GM04504 (cell line): ENCODE measurements at places on chromosomes 4 and X.
A peak's percentile ranks its signal among the peaks of the same experiment; 100 is the strongest.

DNA sequence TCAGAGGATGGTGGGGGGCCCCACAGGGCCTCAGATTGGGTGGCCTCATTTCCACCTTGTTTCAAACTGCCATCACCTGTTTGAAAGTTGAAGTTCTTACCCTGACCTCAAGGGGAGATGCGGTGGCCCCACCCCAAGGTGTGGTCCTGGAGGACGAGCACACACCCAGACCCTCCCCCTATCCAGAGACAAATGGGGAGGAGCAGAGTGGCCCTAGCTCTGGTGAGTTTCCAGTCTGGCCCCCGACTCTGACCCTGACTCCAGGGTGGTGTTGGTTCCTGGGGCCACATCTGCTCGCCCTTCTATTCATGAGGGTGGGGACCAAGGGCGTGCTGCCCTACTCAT, 36.3 kb upstream of the ADRA2C start:
- no peak for DNase-seq

DNA sequence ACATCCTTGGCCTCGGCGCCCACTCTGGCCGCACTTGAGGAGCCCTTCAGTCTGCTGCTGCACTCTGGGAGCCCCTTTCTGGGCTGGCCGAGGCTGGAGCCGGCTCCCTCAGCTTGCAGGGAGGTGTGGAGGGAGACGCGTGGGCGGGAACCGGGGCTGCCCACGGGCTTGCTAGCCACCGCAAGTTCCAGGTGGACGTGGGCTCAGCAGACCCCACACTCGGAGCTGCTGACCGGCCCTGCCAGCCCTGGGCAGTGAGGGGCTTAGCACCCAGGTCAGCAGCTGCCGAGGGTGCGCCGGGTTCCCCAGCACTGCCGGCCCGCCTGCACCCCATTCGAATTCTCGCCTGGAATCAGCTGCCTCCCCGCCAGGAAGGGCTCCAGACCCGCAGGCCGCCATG, 1892.3 kb upstream of the PCDH7 start:
- DNase-seq, result no peak

- no peak for DNase-seq
Measured at GRCh38 chrX:14798805-14799397, 74.0 kb downstream of the FANCB start.

GRCh38 chrX:7372825-7373525, 225.0 kb upstream of the PUDP start:
- DNase-seq, result peak; percentile 28

GRCh38 chr4:38612646-38613414, 51.2 kb upstream of the KLF3 start:
- no peak for DNase-seq

- DNase-seq, result no peak
Measured at GRCh38 chr4:47031751-47032404, 511 bp downstream of the GABRB1 start.

DNA sequence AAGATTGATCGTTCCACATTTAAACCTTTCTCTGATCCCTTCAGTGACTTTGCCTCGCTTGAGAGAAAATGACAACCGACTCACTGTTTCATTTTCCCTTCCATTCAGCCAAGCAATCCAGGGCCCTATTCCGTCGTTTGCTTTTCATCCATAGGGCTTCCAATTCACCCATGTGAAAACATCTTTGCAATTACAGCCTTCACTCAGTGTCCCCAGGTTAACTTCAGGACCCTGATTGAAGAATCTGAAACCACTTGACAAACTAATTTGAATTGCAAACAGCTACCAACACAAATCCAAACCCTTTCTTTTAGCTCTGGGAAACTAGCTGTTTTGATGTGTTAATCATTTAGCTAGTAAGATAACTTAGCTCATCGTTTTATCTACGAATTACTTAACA, 120.2 kb upstream of the FAM9C start:
- no peak for DNase-seq

- DNase-seq, result no peak
Measured at GRCh38 chr4:148962539-148963290, 520.5 kb upstream of the NR3C2 start.

GRCh38 chr4:176761872-176762271, 30.9 kb downstream of the VEGFC start:
- DNase-seq, result no peak

GRCh38 chr4:147461161-147461560, 19.7 kb upstream of the EDNRA start:
- DNase-seq, result no peak

GRCh38 chr4:140955641-140956040, 177.6 kb downstream of the RNF150 start:
- DNase-seq, result no peak

DNA sequence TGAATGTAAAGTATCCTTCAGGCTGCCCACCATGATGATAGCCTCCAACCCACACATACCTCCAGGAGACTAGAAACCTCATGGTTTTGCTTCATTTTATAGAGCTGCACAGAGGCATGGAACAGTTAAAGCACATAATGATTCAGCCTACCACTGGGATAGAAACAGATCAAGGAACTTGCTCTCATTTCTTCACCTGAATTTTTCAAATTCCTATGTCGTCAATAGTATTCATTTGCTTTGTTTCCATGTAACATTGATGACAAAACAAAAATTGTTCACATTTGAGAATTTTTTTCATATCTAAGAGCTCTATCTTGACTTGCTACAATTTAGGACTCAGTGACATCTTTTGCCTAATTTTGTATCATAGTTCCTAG, 51.5 kb upstream of the ATOH1 start:
- DNase-seq, result no peak

DNA sequence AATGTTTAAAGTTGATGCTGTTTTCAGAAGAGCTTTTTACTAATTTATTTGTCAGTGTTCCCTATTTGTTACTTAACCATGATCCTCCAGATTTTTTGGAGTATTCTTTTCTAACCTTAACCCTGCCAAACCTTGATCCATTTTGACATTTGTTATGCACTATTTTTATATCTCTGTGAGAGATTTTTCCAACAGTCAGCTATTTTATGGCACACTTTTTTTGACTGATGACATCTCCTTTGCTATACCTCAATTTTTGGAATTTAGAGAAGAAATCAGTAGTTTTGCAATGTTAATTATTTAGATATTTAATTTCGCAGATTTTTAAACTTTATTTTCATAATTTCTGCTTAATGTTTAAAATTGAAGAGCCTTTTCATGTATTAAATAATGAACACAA, 66.0 kb downstream of the CPEB2 start:
- no peak for DNase-seq

GRCh38 chr4:132958457-132959263, 190.4 kb upstream of the PCDH10 start:
- DNase-seq, result no peak

GRCh38 chr4:181971973-181972372, 271.2 kb upstream of the TENM3 start:
- peak; percentile 44 for DNase-seq

DNA sequence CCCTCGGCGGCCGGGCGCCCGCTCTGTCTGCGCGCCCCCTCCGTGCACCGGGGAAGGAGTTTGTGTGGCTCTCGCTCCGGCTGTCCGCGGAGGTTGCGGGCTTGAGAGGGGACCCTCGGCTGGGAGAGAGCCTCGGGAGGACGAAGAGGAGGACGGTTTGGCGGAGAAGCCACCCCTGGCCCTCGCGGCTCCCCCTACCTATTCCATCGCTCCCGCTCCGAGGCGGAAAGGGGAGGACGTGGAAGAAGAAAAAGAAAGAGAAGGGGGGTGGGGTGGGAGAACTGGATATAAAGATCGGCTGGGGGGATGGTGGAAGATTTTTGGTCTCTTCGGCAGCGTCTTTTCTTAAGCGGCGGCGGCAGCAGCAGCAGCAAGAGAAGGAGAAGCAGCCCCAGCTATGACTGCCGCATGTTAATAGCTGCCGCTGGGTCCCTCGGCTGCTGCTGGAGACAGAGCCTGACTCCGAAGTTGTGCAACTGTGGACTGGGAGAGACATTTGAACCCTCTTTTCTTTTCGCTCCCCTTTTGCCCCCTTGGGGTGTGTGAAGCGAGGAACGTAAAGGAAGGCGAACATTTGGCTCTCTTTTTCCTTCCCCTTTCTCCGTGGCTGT, 895 bp downstream of the ADGRL3 start:
- no peak for DNase-seq

DNA sequence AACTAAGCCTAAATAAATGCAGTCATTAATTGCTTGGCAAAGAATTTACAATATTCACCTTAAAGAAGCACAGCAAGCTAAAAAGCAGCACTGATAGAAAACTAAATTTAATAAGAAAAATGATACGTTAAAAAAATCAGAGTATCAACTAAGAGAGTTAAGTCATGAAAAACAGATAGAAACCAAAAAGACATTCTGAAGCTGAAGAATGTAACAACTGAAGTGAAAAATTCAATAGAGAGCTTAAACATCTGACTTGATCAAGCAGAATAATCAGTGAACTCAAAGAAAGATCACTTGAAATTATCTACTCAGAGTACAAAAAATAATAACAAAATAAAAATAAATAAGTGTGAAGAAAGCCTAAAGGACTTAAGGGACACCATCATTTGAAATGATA, 588.0 kb upstream of the HS3ST1 start:
- no peak for DNase-seq

GRCh38 chr4:164462471-164462870, 291.5 kb upstream of the SMIM31 start:
- DNase-seq, result no peak

GRCh38 chr4:88818631-88819470, 121.2 kb upstream of the NAP1L5 start:
- DNase-seq, result no peak

- no peak for DNase-seq
Measured at GRCh38 chr4:105179539-105180401, 33.1 kb downstream of the TET2 start.

DNA sequence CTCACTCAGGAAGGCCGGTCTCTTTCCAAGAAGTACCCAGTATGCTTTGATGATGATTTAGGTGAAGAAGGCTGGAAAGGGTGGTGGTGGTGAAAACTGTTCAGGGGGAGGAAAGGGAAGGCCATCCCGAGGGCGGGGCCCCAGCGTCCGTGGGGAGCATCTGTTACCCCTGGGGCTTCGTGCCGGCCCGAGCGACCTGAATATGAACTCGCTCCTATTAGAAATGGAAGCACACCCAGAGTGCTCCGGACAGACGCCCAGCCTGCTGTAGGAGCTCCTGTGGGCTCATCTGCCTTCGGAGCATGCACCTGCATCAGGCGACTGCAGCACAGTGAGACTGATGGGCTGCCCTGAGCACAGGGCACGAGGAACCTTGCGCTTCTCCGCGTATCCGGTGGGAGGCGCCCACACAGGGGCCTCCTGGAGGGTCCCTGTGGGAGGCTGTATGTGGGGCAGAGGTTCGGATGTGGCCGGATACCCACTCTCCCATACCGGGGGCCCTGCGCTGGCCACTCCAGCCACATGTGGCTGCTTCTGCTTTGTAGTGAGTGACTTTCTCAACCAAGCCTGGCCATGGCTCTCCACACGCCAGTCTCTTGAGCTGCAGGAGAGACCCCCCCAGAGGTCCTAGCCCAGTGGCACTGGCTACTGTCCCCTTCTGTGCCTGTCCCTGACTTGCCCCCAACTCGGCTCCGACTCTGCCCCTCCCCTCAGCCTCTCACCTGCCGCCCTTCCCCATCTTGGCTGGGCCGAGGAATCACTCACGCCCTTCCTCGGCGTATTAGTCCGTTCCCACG, 36.7 kb downstream of the FGFRL1 start:
- no peak for DNase-seq

GRCh38 chrX:100976211-100976610, 6.7 kb downstream of the ARL13A start:
- DNase-seq, result no peak

DNA sequence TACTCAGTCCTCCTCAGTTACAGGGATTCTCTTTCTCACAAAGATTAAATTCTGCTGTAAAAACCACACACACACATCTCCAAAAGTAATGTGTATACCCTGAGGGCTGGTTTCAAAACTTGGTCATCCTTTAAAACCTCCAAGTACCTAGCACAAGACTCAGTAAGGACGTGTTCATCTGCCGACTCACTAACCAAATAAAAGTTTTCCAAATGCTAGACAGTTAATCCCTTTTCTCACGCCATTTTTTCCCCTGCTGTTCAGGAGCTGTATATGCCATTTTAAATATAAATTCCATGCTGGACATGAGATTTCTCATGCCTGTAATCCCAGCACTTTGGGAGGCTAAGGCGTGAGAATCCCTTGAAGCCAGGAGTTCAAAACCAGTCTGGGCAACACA, 3.9 kb upstream of the SAT1 start:
- no peak for DNase-seq

DNA sequence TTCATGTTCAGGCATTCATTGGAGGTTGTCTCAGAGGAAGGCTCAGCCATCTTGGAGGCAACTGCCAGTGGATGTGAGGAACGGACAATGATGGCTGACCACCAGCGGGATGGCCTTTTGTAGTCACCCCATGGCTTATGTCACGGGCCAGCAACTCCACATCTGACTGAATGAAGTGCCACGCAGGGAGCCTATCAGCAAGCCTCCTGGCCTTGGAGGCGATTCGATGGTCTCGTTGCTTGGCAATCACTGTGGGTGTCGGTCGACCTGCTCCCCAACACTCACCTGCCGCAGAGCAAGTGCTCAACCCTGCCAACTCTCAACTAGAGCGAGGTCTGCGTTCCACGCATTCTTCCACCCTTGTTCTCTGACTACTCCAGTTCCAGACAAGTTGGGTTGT, 7.4 kb downstream of the H2BW2 start:
- DNase-seq, result no peak

- no peak for DNase-seq
Measured at GRCh38 chr4:75172551-75172950, 239.6 kb downstream of the PARM1 start.

GRCh38 chrX:15579778-15580747, 20.7 kb downstream of the ACE2 start:
- DNase-seq, result no peak

DNA sequence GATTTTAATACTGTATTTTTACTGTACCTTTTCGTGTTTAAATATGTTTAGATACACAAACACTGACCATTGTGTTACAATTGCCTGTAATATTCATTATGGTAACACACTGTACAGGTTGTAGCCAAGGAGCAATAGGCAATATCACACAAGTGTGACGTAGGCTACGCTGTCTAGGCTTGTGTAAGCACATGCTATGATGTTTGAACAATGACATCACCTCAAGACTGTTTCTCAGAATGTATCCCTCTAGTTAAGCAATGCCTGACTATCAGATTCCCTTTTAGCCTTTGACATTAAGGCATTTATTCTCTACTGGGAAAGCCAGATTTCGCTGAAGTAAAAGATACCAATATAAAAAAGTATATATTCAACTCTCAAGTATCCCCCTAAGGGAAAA, 66.2 kb downstream of the VCX3A start:
- DNase-seq, result no peak

GRCh38 chrX:111543212-111543741, 31.8 kb downstream of the SERTM2 start:
- no peak for DNase-seq

DNA sequence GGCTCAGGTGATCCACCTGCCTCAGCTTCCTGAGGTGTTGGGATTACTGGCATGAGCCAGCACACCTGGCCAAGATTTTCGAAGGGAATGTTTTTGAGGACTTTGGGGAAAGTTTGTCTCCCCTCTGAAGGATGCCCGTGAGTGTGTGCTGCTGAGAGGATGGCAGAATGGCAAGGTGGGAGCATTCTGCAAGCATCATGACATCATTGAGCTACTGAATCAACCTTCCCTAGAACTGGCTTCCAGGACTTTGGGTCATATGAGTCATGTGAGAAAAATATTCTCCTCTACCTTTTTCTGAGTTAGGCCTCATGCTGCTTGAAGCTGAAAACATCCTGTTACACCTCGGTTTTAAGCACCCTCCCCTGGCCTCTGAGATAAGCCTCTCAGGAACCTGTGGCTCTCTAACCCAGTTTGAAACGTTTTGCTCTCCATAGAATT, 31.0 kb downstream of the TMEM131L start:
- no peak for DNase-seq

- DNase-seq, result peak; percentile 68
Measured at GRCh38 chr4:53914313-53915016, 149.9 kb downstream of the CHIC2 start.
